Endothelial cell (in vitro differentiated cells): ENCODE measurements at places on chromosomes 7 and 10.

- no peak for DNase-seq
Observed at GRCh38 chr7:93935102-93935501, 13.6 kb downstream of the GNG11 start.

GRCh38 chr10:21614000-21614399 lies 80.0 kb downstream of the MLLT10 start:
- DNase-seq: no peak

DNA sequence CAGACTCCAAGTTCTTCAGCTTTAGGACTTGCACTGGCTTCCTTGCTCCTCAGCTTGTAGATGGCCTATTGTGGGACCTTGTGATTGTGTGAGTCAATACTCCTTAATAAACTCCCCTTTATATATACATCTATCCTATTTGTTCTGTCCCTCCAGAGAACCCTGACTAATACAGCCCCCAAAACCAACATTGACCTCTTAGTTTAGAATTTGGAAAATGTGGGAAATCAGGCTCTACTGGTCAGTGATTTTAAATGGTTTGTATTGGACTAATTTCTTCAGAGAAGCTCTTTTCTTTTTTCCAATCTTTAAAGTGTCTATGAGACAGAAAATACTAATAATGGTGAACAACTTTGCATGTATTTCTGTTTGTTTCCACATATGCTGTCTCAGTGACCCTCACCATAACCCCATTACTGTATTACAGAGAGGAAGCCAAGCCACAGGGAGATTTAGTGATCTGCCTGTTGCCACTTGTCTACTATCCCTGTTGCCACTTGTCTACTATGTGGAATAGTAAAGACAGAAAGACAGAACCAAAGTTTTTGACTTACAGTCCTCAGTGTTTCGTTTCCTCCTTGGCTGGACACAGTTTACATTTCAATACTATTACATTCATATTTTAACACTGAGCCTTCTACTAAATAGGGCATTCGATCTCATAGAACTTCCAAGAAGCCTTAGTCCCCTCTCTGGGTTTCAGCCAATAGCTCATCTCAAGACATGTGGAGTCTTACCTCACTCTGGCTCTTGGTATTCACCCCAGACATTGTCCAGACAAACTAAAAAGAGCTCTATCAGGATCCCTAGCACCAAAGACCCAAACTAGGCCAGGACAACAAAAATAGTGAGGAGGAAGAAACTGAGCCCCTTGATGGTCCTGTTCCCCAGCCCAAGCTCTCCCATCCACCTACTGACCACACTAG lies 121.0 kb downstream of the AKR1D1 start:
- DNase-seq: no peak

DNA sequence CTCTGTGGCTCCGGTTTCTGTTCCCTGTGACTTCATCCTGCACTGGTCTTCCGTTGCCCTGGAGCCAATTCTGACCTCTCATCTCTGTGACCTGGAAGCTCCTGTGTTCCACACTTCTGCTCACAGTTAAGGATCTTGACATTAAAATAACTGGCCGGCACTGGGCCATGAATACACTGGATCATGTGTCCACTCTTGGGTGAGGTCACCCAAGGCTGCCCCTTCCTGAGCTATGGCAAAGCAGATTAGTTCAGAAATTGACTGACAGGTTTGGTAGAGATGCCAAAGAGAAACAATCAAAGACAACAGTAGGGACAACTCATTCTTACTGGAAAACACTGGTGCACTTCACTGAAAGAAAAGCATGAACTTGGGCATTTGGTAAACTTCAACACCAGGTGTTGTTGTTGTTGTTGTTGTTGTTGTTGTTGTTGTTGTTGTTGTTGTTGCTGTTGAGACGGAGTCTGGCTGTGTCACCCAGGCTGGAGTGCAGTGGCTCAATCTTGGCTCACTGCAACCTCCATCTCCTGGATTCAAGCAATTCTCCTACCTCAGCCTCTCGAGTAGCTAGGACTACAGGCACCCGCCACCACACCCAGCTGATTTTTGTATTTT lies 36.7 kb upstream of the GRID1 start:
- DNase-seq: no peak

DNA sequence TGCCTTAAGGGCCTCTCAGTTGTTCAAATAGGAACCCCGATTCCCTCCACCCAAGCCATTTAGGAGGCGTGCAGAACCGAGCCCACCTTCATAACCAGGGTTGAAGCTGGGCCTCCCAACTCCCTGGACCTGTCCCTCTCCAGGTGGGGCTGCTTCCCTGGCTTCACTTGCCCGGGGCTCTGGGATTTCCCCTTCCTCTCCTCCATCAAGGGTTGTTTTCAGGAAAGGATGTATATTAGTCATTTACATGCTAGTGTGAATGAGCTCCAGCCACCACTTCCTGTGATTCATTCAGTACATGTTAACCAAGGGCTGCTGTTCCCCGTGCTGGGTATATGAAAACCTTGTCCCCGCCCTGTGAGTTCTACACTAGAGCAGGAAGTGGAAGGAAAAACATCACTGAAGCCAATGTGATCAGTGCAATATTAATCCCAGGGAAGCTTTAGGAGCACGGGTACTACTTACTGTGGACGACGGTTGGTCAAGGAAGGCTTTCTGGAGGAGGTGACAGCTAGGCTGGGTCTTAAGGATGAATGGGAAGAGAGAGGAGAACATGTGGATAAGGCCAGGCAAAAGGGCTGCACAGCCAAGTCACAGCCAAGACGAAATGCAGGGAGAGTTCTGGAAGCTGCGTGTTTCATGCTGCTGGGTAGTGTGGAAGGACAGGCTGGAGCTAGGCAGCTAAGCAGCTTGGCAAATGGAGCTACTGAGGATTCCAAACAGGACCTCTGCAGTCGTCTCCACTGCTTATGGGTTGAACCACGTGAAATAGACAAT lies 150.1 kb upstream of the SHH start:
- DNase-seq: no peak

DNA sequence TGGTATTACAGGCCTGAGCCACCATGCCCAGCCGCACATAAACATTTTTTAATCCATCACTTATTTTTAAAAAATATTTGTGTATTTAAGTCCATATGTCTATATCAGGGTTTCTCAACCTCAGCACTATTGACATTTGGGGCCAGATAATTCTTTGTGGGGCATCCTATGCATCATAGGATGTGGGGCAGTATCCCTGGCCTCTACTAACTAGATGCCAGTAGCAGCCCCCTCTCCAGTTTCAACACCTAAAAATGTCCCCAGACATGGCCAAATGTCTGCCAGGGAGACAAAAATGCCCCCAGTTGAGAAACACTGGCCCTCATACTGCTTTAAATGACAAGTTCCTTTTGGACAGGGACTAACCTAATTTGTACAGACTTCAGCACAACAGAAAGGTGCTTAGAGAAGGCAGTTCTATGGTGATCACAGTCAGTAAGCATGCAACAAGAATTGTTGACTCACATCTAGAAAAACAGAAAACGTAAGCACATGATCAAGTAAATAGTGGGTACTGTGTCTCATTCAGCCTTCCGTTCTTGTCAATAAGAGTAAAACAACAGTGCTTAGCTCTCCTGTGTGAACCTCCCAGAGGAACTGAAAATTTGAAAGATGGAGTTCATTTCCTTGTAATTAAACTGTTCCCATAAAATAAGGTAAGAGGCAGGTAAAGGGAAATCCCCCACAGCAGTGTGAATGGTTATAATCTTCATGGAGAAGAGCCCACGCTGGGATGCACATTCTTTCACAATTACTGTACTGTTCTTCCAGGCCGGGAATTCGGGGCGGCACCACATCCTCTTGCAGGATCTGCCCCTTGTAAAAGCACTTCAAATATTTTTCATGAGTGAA lies 17.3 kb upstream of the ADRB1 start:
- no peak for DNase-seq

DNA sequence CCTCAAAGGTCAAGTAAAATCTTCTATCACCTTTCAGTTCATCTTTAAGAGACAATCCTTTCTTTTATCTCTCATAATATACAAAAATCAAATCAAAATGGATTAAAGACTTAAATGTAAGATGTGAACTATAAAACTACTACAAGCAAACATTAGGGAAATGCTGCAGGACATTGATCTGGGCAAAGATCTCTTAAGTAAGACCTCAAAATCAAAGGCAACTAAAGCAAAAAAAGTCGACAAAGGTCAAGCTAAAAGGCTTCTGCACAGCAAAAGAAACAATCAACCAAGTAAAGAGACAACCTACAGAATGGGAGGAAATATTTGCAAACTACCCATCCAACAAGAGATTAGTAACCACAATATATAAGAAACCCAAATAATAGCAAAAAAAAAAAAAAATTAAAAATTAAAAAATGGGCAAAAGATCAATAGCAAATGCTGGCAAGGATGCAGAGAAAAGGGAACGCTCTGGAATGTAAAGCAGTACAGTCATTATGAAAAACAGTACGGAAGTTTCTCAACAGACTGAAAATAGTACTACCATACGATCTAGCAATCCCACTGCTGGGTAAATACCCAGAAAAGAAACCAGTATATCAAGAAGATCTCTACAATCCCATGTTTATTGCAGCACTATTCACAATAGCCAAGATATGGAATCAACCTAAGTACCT lies 41.7 kb downstream of the TNPO3 start:
- DNase-seq: no peak

GRCh38 chr10:36313142-36313541 lies 671.0 kb upstream of the FZD8 start:
- no peak for DNase-seq

GRCh38 chr10:72342911-72343310 lies 11.8 kb downstream of the DNAJB12 start:
- no peak for DNase-seq

GRCh38 chr7:35799846-35800717 lies 775 bp upstream of the SEPTIN7 start:
- peak; percentile 89 for DNase-seq

- DNase-seq: no peak
Observed at GRCh38 chr10:114363745-114364454, 40.4 kb downstream of the AFAP1L2 start.

DNA sequence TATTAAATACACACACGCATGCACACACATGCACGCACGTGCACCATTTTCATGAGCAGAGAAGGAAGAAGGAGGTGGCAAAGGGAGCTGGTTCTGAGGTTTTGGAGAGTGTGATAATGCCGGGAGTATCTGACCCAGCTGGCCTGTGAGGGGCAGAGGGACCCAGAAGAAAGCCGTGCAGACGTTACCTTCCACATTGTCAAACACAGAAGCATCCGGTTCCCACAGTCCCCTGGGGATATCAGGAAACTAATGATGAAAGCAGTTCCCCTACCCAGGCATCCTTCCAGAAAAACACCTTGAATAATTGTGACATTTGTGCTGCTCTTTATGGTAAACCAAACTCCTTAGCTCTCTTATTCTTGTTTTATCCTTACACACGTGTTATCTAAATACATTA lies 85.7 kb upstream of the FAM180A start:
- DNase-seq: peak; percentile 18

GRCh38 chr7:2109936-2110609 lies 122.7 kb downstream of the MAD1L1 start:
- no peak for DNase-seq

DNA sequence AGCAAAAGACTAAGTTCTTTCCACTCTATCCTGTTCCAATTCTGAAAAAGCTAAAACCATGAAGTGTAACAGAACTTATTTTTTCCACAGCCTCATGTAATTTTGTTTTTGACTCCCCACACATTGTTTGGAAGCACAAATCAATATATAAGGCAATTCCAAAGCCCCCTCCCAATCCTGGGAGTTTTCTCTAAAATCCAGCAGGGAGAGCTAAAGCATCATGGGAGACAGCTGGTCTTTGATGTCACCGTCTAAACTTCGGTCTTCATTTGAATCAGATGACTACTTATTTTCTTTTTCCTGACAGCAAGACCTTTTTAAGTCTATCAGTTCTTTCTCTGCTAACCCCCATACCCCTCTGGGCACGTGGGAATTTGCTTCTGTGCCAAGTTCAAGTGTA lies 33.3 kb upstream of the PON1 start:
- DNase-seq: no peak

GRCh38 chr10:69411476-69411875 lies 5.2 kb downstream of the TACR2 start:
- DNase-seq: no peak

- no peak for DNase-seq
Observed at GRCh38 chr7:15214976-15215375, 312.4 kb upstream of the DGKB start.

GRCh38 chr10:68516766-68517165 lies 10.6 kb downstream of the SLC25A16 start:
- no peak for DNase-seq

DNA sequence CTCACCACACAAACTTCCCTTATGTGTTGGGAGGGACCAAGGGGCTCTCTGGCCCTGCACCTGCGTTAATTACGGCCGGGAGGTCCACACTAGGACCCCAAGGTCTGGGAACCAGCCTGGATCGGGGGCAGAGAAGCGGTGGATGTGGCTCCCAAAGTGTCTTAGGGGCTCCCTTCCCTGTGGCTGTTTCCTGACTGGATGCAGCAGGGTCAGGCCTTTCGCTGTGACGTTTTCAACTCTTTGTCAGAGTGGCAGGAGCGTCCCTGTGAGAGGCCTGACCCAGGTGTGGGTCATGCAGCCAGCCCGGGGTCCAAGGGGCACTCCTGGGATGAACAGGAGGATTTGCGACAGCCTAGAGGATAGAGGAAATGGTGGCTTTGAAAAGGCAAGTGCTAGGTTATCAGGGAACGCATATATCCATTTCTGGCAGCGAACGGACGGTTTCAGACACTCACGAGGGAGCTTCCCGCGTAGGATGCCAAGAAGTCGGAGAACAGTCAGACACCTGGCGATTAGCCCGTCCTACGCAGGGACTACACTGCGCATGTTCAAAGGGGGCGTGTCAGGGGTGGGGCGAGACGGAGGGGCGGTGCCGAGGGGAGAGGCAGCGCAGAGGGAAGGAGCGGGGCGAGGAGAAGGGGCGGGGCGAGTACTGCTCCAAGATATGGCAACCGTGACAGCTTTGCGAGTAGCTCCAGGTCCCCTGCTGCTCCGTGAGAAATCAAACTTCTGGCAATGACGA lies 46.2 kb upstream of the ZNF716 start:
- no peak for DNase-seq

- no peak for DNase-seq
Observed at GRCh38 chr10:7094781-7095180, 316.1 kb downstream of the SFMBT2 start.

GRCh38 chr7:158576050-158576762 lies 11.4 kb downstream of the PTPRN2 start:
- DNase-seq: no peak

DNA sequence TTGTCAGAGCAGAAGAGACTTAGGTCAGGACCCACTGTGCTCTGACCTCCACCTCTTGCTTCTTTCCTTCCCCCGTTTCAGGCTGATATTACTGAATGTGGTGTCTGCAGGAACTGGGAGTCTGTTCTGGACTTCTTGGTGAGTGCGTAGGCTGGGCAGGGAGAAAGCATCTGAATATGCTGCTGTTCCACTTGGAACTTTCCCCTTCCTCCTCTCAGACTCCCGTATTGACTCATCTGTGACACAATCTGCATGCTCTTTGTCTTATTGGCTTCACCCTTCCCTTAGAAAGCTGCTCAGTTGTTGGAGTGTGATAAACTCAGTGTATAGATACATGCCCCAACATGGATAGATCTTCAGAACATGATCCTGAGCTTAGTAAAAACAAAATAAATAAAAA lies 137.6 kb upstream of the HABP2 start:
- DNase-seq: no peak

GRCh38 chr7:55033236-55033846 lies 14.5 kb downstream of the EGFR start:
- DNase-seq: no peak
